ENCODE measurements at places on chromosomes 2 and 18.

- DNase-seq = no peak
Measured at GRCh38 chr2:153196378-153197058, 282.0 kb downstream of the RPRM start.

DNA sequence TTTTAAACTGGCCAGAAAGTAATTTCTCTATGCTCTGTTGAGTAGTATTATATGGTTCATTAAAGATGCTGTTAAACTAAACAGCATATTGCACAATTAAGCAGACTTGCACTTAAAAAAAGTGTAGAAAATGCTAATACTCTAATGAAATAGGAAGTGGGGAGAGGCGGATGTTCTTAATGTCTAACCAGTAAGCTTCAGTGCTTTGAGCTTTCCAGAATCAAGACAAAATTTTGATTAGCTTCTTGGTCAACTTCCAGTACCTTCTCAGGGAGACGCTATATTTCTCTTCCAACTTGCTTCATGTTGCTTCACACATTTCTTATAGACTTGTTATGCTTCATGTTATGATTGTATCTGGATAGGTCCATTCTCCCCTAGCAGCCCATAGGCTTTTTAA is 89.1 kb downstream of the MAP2 start:
- no peak for DNase-seq

GRCh38 chr18:76490670-76491472 is 4.2 kb downstream of the ZNF516 start:
- DNase-seq = no peak

DNA sequence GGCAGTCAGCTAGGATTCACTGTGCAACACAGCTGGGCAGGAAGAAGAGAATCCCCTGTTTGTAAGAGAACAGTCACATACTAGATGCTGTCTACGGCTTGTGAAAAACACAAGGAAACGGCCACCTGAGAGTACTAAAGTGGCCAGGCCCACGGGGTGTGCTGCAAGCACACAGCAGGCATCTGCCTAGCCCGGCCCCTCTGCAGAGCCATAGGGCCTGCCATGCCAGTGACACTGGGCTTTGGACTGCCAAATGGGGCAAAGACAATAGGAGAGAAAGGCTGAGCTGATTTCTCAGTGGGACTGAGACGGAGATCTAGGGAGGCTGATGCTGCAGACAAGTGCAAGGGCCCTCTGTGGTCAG is 10.3 kb downstream of the TUBB6 start:
- DNase-seq = no peak

- no peak for DNase-seq
Measured at GRCh38 chr2:160387558-160388262, 105.9 kb downstream of the RBMS1 start.

GRCh38 chr18:906416-907114 is 1.9 kb downstream of the ADCYAP1 start:
- no peak for DNase-seq

- peak; percentile 39 for DNase-seq
Measured at GRCh38 chr2:227655454-227655853, 11.2 kb upstream of the SCYGR5 start.

- DNase-seq = no peak
Measured at GRCh38 chr2:29796446-29796845, 124.9 kb downstream of the ALK start.

GRCh38 chr2:228417526-228417925 is 236.0 kb upstream of the SPHKAP start:
- no peak for DNase-seq

- DNase-seq = no peak
Measured at GRCh38 chr18:12394428-12394827, 13.3 kb upstream of the PRELID3A start.

DNA sequence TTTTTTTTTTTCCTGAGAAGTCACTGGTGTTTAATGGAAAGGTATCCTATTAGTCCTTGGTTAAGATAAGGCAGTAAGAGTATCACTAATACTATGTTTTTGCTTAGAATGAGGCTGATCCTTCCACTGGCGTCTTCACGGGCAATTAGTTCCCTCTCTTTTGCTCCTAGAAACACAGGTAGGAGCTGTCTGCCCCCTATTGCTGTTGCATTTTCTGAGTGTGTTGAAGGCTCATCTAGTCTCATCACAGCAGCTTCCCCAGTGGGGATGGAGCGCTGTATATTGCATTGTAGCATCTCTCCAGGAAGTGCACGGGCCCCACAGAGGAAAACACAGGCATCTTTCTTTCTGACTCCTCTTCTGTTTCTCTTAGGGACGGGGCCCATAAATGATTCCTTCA is 145.0 kb downstream of the NAPG start:
- DNase-seq = no peak

GRCh38 chr2:39511605-39512433 is 74.7 kb upstream of the MAP4K3 start:
- peak; percentile 12 for DNase-seq

DNA sequence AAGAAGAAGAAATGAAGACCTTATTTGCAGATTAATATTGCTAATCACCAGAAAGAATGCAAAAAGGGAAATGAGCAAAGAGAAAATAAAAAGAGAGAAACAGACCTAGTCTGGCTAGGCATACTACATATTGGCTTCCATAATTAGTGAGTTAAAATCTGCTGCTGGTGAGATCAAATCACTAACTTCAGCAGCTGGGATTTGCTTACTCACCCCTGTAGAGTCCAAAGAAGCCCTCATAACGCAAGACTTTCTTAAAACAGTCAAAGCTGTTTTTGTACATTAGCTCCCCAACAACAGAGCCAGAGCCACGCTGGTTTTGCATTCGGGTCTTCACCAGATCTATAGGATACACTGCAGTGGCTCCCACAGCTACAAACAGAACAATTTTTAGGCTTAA is 80.9 kb downstream of the SLC25A12 start:
- no peak for DNase-seq

GRCh38 chr18:57347784-57348183 is 4.6 kb upstream of the ST8SIA3 start:
- DNase-seq = no peak

- DNase-seq = no peak
Measured at GRCh38 chr2:97267411-97268074, 154.6 kb downstream of the ANKRD36 start.

GRCh38 chr2:12658310-12658945 is 58.3 kb upstream of the TRIB2 start:
- DNase-seq = no peak

DNA sequence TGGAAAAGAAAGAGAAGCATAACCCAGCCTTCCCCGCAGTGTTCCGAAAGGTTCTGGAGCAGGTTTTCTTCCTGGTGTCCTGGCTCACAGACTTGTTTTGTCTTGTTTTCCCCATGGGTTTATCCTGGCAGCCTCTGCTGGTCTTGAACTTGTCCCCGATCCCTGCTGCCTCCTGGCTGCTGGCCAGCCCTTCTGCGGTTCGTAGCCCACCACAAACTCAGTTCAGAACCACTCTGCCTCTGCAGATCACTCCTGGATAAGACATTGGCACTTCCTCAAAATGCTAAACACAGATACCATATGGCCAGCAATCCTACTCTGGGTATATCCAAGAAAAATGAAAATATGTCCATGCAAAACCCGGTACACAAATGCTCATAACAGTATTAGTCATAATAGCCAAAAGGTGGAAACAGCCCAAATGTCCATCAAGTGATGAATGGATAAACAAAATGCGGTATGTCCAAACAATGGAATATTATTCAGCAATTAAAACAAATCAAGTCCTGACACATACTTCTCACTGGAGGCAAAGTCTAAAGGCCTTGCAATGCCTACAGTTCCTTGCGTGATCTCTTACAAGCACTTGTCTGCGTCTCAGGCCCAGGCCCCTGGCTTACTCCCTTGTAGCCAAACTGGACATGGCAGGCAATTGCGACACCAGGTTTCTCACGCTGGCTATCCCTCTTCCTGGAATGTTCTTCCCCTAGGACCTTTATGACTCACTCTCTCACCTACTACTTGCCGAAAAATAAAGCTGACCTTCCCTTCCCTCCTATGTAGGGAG is 28.0 kb upstream of the ARHGEF4 start:
- DNase-seq = no peak

- DNase-seq = no peak
Measured at GRCh38 chr2:43212931-43213330, 13.5 kb downstream of the ZFP36L2 start.

DNA sequence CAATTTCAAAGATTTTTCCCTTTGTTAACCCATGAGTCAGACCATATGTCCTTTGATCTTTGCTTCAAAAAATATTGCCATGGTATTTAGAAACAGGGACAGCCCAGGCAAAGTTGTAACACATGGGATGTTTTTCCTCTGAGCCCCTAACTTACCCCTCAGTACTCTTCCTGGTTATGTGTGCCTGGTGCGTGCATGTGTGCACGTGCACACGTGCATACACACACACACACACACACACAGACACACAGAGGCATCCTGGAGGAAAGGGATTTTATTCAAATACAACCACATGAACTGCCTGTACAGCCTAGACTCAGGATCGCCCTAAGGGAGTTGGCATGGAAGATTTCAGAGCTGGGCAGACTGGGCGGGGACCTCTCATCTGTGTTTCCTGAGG is 5.1 kb downstream of the AFF3 start:
- DNase-seq = no peak

GRCh38 chr2:144523596-144524117 is 3.7 kb upstream of the ZEB2 start:
- DNase-seq = no peak

- no peak for DNase-seq
Measured at GRCh38 chr2:85091838-85092237, 41.4 kb upstream of the TCF7L1 start.

GRCh38 chr18:27567434-27567833 is 382.3 kb upstream of the CHST9 start:
- DNase-seq = no peak

DNA sequence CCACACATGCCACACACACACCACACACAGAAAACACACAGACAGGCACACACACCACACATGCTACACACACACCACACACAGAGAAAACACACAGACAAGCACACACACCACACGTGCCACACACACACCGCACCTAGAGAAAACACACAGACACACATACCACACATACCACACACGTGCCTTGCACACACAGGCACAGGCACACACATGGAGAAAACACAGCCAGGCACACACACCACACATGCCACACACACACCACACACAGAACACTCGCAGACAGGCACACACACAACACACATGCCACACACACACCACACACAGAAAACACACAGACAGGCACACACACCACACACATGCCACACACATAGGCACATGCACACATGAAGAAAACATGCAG is 242.1 kb upstream of the MYT1L start:
- no peak for DNase-seq

- DNase-seq = no peak
Measured at GRCh38 chr18:60445341-60445740, 72.8 kb upstream of the MC4R start.

- no peak for DNase-seq
Measured at GRCh38 chr2:212794471-212794870, 255.9 kb upstream of the ERBB4 start.

DNA sequence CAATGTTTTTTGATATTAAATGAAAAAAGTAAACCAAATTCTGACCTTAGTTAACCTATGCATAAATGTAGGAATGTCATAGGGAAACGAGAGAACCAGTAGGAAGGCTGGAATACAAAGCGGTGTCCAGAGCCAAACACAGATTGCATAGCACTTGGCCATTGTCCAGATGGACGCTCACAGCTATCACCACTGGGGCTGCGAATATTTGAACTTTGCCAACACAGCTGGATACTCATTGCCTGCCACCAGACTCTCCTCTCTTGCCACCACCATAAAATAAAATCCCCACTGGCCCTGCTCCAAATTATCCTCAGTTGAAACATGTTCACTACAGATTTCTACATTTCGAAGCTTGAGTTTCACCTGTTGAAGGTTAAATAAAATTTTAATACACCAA is 159.3 kb upstream of the GULP1 start:
- DNase-seq = no peak

- no peak for DNase-seq
Measured at GRCh38 chr18:3979024-3979423, 476.1 kb downstream of the DLGAP1 start.

DNA sequence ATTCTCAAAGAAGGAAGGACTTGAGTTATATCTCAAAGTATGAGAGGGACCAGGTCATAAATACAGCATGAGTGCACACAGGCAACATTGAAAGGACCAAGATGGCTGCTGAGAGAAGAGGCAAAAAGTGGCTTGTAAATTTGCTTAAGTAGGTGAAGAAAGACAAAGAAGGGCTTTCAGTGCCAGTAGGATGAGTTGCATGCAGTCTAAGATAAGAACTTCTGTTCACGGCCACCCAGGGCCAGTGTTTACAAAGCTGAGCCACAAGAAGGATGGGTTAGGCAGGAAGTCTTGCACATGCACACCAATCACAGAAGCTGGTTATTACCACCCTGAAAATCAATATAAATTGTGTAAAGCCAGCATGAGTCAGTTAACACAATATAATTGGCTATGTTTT is 3.1 kb upstream of the ABCB11 start:
- no peak for DNase-seq

DNA sequence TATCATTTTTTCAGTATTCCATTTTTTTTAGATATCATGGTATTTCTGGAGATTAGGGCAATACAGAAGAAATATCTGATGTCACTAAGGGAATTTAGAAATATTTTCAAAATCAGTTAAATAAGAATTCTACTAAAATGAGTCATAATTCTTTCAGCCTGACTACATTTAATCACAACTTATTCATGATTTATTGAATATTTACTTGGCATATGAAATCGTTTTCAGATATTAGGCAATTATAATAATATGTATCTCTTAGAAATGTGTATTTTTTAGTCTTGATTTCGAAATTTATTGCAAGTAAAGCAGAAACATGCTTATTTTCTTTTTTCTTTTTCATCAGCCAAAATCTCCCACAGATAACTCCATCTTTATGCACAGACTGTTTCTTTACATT is 142.2 kb downstream of the CCDC102B start:
- DNase-seq = no peak

DNA sequence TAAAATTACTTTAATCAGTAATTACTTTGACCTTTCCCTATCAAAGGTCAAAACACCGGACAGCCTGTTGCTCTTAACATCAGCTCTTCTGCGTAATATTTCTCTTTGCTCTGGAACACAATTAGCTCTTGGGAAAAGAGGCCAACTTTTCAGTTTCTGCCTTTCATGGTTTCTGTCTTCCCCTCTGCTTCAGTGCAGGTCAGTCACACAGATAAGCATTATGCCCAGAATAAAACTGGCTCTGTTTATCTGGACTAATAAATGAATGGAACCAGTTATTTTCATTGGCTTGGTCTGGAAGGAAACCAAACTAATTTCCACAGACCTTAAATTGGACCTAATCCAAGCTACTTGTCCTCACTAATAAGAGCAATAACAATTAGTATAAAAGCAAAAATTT is 26.2 kb upstream of the GALNT3 start:
- no peak for DNase-seq

- DNase-seq = peak; percentile 12
Measured at GRCh38 chr2:216632952-216633615, at the start of gene IGFBP2. Gene IGFBP2, plus strand, starts transcription at chr2:216633420. Its CDS starts 104 bp downstream, at chr2:216633524.

DNA sequence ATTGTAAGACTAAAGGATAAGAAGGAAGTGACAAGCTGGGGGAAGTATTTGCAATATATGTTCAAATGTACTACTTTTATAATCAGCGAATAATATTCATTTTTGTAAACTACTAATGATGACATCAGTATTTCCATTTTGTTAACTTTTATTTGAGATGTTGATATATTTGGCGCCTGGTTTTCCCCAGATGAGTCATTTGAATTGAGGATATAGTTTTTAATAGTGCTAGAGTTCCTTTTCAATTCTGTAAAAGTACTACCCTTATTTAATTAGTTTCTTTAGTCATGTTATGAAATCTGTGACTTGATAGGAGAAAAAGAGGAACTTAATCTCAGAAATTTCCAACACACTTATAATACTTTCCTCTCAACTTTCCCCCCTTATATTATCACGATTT is 495.3 kb downstream of the IRS1 start:
- no peak for DNase-seq
